Tongue (tissue), 3 donors: ENCODE measurements at places on chromosomes 2 and 18. TPM values are rescaled to one million over a fixed set of nuclear protein-coding genes. Genes with fewer than 3 reads are reported as not detected.

DNA sequence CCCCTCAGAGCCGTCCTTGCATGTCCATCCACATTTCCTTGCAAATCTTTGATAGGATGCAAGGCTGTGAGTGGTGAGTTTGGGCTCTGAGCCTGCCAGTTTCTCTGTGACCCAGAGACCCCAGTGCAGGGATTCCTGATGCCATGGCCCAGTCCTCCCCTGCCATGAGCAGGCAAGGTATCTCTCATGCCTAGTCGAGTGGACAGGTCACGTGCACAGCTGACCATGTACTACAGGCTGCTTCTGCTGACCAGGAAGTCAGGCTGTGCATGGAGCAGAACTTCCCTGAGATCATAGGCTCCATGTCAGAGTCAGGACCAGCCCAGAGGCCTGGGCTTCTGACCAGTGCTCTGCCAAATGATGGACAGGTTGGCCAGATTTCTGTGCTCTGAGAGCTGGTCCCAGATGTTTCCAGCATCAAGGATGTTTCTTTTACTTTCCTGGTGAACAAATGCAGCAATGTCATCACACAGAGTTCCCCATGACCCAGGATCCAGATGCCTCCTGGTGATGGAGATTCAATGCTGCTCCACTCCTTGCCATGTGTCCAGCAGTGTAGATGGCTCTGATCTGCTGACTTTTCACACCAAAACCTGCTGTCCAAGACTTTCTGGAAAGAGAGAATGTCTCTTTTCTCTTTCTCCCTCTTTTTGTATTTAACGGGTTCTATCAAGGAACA is 321.6 kb upstream of the HS6ST1 start:
- DNase-seq = no peak

DNA sequence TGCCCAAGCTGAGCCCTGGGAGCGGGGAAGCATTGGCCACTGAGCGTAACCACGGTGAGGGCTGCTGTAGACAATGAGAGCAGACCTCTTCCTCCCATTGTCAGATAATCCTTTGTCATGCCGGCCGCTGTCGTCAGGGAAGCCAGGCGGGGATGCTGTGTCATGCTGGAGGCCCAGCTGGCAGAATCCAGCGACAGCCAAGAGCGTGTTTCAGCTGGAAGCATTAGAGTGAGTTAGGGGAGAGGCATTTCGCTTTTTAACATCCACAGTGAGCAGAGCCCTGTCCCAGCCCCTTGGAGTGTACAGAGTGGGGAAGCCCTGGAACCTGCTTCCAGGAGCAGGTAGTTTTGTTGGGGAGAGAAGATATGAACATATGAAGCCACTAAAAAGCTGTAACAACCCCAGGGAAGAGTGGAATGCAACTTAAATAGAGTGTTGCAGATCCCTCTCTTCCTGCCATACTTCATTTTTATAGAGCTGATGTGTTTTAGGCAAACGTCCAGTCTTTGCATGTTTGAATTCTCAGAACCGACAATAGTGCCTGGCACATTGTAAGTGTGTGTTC is 7.0 kb downstream of the CTIF start:
- DNase-seq = peak; percentile 87

DNA sequence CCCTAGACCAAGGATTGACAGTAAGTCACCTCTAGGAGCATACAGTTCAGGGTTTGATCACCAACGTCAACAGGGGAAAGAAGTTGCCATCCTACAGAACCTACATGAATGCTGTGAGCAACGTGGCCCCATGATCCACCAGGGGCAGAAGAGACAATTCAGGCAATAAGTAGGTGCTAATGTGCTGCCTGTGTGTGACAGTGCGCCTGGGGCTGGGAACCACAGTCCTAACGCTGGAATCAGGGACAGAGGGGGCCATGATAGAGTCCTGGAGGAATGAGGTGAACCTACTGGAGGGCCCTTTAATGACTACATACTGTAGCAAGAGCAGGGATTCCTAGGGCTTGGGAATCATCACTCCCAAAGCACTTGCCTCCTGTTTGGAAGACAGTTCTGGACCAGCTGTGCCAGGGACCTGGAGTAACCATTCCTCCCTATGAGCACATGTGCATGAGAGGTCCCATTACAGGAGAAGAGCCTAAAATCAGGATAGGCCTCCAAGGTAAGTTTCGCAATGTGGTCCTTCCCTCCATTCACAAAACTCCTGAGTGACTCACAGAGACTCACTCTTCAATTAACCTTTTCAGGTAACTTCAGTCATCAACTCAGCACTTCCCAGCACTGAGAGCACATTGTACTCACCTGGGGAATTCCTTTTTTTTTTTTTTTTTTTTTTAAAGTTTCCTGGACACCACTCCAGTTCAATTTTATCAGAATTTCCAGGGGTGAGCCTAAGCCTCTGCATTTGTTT is 214.0 kb downstream of the TMEM163 start:
- no peak for DNase-seq

Gene TANC1
- total RNA-seq = 53.3 TPM

Gene SLC4A5
- total RNA-seq = 2.6 TPM
